ENCODE measurements at places on chromosomes 3 and 15. TPM values are rescaled to one million over a fixed set of nuclear protein-coding genes. Genes with fewer than 3 reads are reported as not detected.

CCR8 gene
- not detected for total RNA-seq

CADPS gene
- total RNA-seq = not detected

RARB gene
- 18.5 TPM for total RNA-seq

ITIH1 gene
- 0.16 TPM for total RNA-seq

GPR160 gene
- total RNA-seq = 13.3 TPM

GRAMD2A gene
- total RNA-seq = 0.19 TPM

AMT gene
- 1.4 TPM for total RNA-seq

RYR3 gene
- under 0.01 TPM for total RNA-seq

POLQ gene
- 7.8 TPM for total RNA-seq

GOLGA8S gene
- not detected for total RNA-seq

WDR6 gene
- total RNA-seq = 141 TPM

SLC22A13 gene
- 0.16 TPM for total RNA-seq

P2RY1 gene
- 0.76 TPM for total RNA-seq

ST3GAL6 gene
- total RNA-seq = 21.9 TPM

SMARCC1 gene
- 18.6 TPM for total RNA-seq

CCR3 gene
- not detected for total RNA-seq

ALPK3 gene
- 104 TPM for total RNA-seq

TMC3 gene
- not detected for total RNA-seq

B3GALNT1 gene
- total RNA-seq = 34.8 TPM

HERC2 gene
- 98.2 TPM for total RNA-seq

MOBP gene
- under 0.01 TPM for total RNA-seq

MGLL gene
- 77.6 TPM for total RNA-seq

ATP6V1A gene
- 108 TPM for total RNA-seq

GASK1A gene
- total RNA-seq = not detected

SQOR gene
- 104 TPM for total RNA-seq

FBLN2 gene
- total RNA-seq = 13.8 TPM

AHSG gene
- total RNA-seq = not detected

CSPG5 gene
- 0.16 TPM for total RNA-seq

SPSB4 gene
- total RNA-seq = not detected

ANKUB1 gene
- not detected for total RNA-seq

PLA2G4E gene
- not detected for total RNA-seq

TUSC7 gene
- total RNA-seq = not detected

SECISBP2L gene
- total RNA-seq = 25.1 TPM

DPP8 gene
- total RNA-seq = 34.0 TPM

Measured in bladder microvascular endothelial cell (primary cell).